ENCODE measurements at places on chromosomes 5 and 9.

GRCh38 chr5:132834057-132834456 is 3.6 kb upstream of the SHROOM1 start:
- DNase-seq, result no peak

GRCh38 chr9:79745752-79746336 is 174.1 kb downstream of the TLE4 start:
- no peak for DNase-seq

- DNase-seq, result peak; percentile 18
These were observed 24.1 kb upstream of the PCSK5 start for GRCh38 chr9:75866273-75866871.

GRCh38 chr5:133367984-133368383 is 244.4 kb downstream of the FSTL4 start:
- DNase-seq, result no peak

DNA sequence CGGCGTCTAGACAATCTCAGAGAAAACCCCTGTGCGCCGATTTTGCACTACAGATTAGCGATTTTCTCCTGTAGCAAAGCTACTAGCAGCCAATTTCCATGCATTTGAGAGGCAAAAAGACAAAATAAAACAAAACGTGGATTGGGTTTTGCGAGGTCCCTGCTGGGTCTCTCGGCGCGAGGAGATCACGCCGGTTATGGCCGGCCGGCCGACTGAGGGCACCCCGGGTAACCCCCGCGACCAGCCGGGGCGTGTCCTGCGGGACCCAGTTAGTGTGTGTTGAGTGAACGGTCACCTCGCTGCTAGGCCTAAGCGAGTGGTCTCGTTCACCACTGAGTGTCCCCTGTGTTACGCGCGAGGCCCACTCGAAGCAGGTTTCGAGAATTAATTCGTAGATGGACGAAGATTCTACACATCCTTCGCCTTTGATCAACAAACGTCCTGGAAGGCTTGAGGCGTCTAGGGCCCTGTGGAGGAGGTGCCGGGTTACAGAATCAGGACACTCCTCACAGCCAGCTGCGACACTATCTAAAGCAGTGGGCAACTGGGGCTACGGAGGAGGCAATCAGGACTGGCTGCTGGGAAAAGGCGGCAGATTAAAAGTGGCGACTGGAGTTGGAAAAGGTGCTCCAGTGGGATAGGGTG is 764 bp upstream of the VDAC1 start:
- no peak for DNase-seq
